ENCODE measurements at places on chromosomes 1 and 21. TPM values are rescaled to one million over a fixed set of nuclear protein-coding genes. Genes with fewer than 3 reads are reported as not detected.

DNA sequence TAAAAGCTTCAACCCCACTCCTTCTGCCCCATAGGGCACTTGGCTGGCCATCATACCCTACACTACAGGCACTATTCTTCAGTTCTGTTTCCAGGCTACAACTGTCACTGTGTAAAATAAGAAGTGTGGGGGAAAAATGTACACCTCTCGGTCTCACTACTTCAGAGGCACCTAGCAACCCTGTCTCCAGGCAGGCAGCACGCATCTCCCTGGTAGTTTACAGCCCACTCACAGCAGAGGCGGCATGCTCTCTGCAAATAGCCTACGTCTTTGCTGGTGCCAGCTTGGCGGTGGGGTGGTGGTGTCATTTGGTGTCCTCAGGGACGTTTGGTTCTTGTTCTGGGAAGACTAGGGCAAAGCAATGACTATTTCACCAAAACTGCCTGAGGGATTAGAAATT lies 48.2 kb upstream of the BTG3 start:
- peaks cover 16% of the 10 kb centered on the region for H3K27me3 ChIP-seq
- H3K27ac ChIP-seq, result no peak overlapping the region
- no peak overlapping the region for H3K4me3 ChIP-seq
- DNase-seq, result no peak
- no peaks in the 10 kb centered on the region for H3K4me1 ChIP-seq

DNA sequence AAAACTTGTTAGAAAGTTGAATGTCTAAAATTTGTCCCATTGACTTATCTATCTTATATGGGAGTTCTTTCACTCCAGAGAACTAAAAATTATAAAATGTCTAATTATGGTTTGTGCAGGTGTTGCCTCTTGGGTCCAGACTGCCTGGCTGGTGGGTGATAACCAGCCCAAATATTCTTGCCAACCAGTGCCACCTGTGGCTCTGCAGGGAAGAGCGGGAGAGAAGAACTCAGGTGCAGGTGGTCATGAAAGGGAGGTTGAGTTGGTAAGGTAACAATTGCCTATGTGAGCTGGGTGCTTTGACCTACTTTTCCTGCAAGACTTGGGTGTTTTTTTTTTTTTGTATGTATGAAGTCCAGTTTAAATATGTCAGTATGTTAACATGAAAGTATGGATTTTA lies 10.2 kb downstream of the RPS6KC1 start:
- H3K27ac ChIP-seq, result no peak overlapping the region
- peaks cover 7% of the 10 kb centered on the region for H3K4me1 ChIP-seq
- no peak overlapping the region for H3K4me3 ChIP-seq
- DNase-seq, result no peak
- no peaks in the 10 kb centered on the region for H3K27me3 ChIP-seq

DNA sequence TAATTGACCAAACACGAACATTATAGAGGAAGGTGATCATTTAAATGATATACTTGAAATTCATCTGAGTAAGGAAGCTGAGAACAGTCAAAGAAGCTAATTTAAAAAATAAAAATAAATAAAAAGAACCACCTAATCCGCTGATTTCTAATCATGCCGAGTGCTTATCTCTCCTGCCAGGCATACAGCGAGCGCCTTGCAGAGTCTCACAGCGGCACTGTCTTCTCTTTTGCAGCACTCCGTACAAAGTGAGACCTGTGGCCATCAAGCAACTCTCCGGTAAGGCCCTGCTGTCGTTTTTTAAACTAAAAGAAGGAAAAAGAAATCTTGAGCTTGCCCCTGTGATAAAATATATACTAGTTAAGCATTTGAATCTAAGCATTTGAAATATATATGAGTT lies 45.3 kb downstream of the PDE9A start:
- no peak overlapping the region for H3K4me3 ChIP-seq
- H3K27me3 ChIP-seq, result peaks cover 15% of the 10 kb centered on the region
- no peak for DNase-seq
- no peaks in the 10 kb centered on the region for H3K36me3 ChIP-seq
- H3K27ac ChIP-seq, result no peak overlapping the region

Gene BLACAT1
- not detected for total RNA-seq

Gene TNFSF4
- total RNA-seq, result 275 TPM

DNA sequence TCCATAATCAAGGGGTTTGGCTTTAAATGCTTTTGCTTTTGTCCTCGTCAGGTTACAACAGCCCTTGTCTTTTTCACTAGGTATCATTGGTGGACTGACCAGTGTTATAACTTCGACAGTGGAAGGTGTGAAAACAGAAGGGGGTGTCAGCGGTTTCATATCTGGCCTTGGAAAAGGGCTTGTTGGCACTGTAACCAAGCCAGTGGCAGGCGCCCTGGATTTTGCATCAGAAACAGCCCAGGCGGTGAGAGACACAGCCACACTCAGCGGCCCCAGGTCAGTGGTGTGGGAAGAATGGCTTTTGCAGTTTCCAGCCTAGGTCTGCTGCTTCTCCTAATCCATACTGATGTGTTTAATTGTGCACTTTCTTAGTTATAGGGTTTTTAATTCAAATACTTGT lies 157.9 kb downstream of the DHRS3 start:
- H3K4me1 ChIP-seq, result peaks cover 55% of the 10 kb centered on the region
- no peaks in the 10 kb centered on the region for H3K27me3 ChIP-seq
- H3K36me3 ChIP-seq, result peaks cover 40% of the 10 kb centered on the region
- no peak for DNase-seq

Gene KIAA0040
- total RNA-seq, result 19.3 TPM

Gene NR1I3
- not detected for total RNA-seq

DNA sequence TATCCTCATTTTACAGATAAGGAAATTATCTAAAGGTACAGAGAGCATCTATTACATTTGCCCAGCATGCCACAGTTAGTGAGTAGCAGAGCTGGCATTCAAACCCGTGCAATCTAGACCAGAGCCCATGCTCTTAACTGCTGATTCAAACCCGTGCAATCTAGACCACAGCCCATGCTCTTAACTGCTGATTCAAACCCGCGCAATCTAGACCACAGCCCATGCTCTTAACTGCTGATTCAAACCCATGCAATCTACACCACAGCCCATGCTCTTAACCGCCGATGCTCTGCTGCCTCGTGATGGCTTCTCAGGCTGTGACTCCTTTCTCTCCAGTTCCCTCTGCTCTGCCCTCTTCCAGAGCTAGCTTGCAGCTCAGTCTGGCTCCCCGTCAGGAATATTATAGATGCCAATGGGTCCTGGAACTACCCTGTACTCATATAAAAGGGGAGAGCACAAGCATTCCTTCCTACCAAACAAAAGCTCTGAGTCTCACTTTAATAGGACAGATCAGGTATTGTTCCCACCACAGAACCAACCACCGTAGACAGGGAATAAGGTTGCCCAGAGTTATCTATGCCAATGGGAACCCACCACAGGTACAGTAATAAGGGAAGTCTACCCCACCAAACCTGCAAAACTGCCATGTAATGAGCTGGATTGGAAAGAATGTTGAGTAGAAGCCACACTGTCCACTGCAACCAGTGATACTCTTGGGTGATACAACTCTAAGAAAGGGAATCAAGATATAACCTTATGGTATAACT lies 78.4 kb downstream of the SMYD3 start:
- H3K36me3 ChIP-seq, result peaks cover 5% of the 10 kb centered on the region
- no peaks in the 10 kb centered on the region for H3K27me3 ChIP-seq
- DNase-seq, result no peak
- H3K4me3 ChIP-seq, result peak overlapping the region; percentile 28
- peaks cover 17% of the 10 kb centered on the region for H3K4me1 ChIP-seq

DNA sequence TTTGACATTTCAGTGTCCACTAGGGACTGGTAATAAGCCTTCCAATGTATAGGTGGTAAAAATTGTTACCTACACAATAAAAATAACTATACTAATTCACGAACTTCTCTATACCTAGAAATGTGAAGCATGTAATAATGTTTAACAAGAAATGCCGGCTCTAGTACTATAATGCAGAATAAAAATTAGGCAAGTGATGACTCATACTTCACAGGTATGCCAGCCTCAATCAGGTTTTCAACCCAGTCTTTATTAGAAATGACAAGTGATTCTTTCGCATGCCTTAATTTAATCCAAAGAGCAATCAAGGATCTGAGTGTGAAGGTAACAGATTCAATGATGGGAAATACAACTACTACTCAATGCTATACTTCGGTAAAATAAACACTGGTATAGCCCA lies 134.9 kb downstream of the RERE start:
- H3K36me3 ChIP-seq, result no peaks in the 10 kb centered on the region
- peaks cover 17% of the 10 kb centered on the region for H3K4me1 ChIP-seq
- H3K27me3 ChIP-seq, result no peaks in the 10 kb centered on the region
- no peak overlapping the region for H3K4me3 ChIP-seq
- DNase-seq, result no peak

- no peaks in the 10 kb centered on the region for H3K4me1 ChIP-seq
- peak; percentile 50 for DNase-seq
- H3K27ac ChIP-seq, result no peak overlapping the region
- H3K4me3 ChIP-seq, result no peak overlapping the region
These were observed 22.0 kb downstream of the COL6A1 start for GRCh38 chr21:46003575-46004007.

- H3K36me3 ChIP-seq, result peaks cover 4% of the 10 kb centered on the region
- H3K27ac ChIP-seq, result no peak overlapping the region
- H3K27me3 ChIP-seq, result no peaks in the 10 kb centered on the region
- no peaks in the 10 kb centered on the region for H3K4me1 ChIP-seq
- DNase-seq, result no peak
- H3K4me3 ChIP-seq, result no peak overlapping the region
These were observed 393.4 kb downstream of the KCNT2 start for GRCh38 chr1:196214866-196215265.

Gene CFAP126
- total RNA-seq, result not detected

- H3K4me1 ChIP-seq, result no peaks in the 10 kb centered on the region
- no peak overlapping the region for H3K27ac ChIP-seq
- no peaks in the 10 kb centered on the region for H3K36me3 ChIP-seq
- no peak overlapping the region for H3K4me3 ChIP-seq
These were observed 42.6 kb upstream of the SRSF10 start for GRCh38 chr1:24022581-24023361.

DNA sequence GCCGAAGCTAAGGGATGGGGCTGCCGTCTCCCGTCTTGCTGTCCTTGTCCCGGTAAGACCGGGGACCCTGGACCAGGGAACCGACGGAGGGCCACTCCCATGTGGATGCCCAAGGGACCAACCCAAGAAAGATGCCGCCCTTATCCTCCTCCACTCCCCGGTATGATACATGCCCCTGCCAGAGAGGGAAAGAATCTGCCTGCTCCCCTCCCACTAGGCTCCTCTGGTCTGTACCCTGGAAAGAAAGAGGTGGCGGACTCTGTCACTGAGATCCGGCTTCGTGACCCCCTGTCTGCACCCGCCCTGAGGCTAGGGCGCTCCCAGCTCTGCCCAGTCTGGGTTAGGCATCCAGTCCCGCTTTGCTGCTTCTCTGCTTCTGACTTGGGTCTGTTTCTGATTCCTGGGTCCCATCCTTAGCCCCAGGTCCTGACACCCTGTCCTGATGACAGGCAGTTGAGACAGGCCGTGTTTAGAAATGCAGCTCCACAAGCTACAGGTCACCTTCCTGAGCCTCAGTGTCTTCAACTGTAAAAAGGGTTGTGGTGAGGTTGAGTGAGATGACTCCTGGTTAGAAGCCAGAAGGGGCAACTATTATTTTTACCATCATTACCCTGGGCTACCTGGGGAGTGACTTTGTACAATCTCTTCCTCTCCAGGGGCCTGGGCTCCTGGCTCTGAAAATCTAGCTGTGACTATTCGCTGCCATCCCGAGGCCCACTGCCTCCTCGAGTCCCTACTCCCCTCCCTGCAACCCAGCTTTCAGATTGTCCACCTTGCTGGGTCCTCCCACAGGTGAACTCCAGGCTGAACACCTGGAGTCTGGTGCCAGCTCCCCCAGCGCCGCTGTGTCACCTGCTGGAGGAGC lies 3.7 kb downstream of the MATN1 start:
- peak overlapping the region; percentile 87 for H3K27ac ChIP-seq
- H3K36me3 ChIP-seq, result no peaks in the 10 kb centered on the region
- no peak for DNase-seq
- no peaks in the 10 kb centered on the region for H3K27me3 ChIP-seq
- H3K4me1 ChIP-seq, result peaks cover 4% of the 10 kb centered on the region
- H3K4me3 ChIP-seq, result peak overlapping the region; percentile 90

DNA sequence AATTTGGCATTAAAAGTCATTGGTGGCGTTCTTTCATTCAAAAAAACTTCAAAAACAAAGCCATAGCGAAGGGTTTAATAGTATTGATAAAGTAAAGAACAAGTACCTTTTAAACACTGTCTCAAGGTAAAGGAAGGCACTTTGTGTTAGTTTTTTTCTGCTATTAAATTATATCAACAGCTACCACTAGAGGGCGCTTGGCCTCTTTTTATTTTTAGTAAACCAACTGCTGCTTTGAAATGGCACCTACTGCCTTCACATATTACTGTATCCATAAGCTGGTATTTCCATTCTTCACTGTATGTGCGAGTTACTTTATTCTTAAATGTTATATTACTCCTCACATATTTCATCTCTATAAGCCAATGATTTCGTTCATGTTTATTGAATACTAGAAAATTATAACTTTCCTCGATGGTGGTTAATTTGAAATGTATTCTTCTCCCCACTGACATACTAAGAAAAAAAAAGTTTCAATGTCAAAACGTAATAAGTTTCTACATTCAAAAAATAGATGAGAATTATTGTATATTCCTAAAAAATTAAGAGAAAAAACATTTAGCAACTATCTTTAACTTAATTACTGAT lies 125.7 kb upstream of the CXADR start:
- H3K27me3 ChIP-seq, result no peaks in the 10 kb centered on the region
- no peak overlapping the region for H3K4me3 ChIP-seq
- no peaks in the 10 kb centered on the region for H3K4me1 ChIP-seq

GRCh38 chr1:163029901-163030300 lies 39.3 kb upstream of the RGS4 start:
- H3K4me1 ChIP-seq, result no peaks in the 10 kb centered on the region
- DNase-seq, result no peak
- no peak overlapping the region for H3K4me3 ChIP-seq
- peaks cover 57% of the 10 kb centered on the region for H3K27me3 ChIP-seq

- H3K27ac ChIP-seq, result no peak overlapping the region
- no peak for DNase-seq
- H3K4me1 ChIP-seq, result peaks cover 6% of the 10 kb centered on the region
- no peak overlapping the region for H3K4me3 ChIP-seq
- peaks cover 3% of the 10 kb centered on the region for H3K27me3 ChIP-seq
These were observed 3.4 kb downstream of the CAPN9 start for GRCh38 chr1:230750576-230750975.

DNA sequence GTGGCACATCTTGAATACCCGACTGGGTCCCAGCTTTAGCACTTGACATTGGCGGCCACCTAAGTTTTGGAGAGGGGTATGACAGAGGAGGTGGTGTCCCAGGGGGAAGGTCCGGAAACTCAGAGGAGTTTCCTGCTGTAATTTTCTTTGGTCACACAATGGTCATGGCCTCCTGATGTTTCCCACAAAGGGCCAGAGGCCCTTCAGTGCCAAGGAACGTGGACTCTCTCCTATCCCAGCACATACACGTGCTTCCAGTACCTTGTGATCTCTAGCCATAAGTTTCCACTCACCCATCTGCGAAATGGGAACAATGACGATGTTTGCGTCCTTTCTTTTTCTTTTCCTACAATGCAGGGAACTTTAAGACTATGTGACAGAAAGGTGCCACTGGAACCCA lies 13.2 kb downstream of the CAPN2 start:
- peaks cover 5% of the 10 kb centered on the region for H3K36me3 ChIP-seq
- H3K27me3 ChIP-seq, result no peaks in the 10 kb centered on the region
- peak overlapping the region; percentile 99 for H3K27ac ChIP-seq
- DNase-seq, result no peak

Gene ZBTB8A
- 0.22 TPM for total RNA-seq

GRCh38 chr1:33328817-33329216 lies 7.9 kb upstream of the A3GALT2 start:
- H3K27me3 ChIP-seq, result no peaks in the 10 kb centered on the region
- H3K4me3 ChIP-seq, result no peak overlapping the region
- no peak overlapping the region for H3K27ac ChIP-seq
- peaks cover 18% of the 10 kb centered on the region for H3K36me3 ChIP-seq
- no peak for DNase-seq

GRCh38 chr1:81547261-81547911 lies 253.3 kb upstream of the ADGRL2 start:
- H3K27ac ChIP-seq, result no peak overlapping the region
- H3K27me3 ChIP-seq, result no peaks in the 10 kb centered on the region
- H3K4me1 ChIP-seq, result no peaks in the 10 kb centered on the region

Measured in natural killer cell treated with Interleukin-12 subunit alpha and Interleukin-12 subunit beta and Interleukin-15 and Interleukin-18, amount 100 ng/mL, for 72 hours (primary cell).